ENCODE measurements at places on chromosomes 1 and 21.
A peak's percentile ranks its signal among the peaks of the same experiment; 100 is the strongest.

DNA sequence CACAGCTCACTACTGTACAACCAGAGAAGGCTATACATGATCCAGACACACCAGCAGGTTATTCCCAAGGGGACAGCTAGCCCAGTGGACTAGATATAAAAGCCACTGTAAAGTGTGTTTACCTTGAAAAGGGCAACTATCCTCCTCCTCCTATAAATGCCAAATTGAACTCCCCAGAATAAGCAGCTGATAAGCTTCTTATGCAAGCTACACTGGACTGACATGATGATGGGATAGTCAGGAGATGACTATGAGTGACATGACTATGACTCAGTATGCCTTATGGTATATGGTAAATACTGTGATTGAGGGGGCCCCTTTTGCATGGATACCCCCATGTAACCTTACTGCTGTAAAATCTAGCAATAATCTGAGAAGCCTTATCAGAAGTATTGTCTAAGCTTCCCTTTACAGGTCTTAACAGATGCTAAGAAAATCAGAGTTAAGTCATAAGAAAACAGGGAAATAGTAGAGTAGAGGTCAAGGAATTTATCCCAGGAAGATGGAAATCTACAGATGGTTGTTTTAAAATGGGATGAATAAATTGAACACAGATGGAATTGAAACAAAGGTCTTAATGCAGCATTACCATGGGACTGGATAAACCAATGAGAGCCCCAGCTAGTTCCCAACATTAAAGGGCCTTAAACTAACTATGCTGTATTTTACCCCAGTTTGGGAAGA lies 55.8 kb downstream of the TRIM33 start:
- DNase-seq: no peak

GRCh38 chr1:52264530-52265115 lies 101.4 kb downstream of the CC2D1B start:
- no peak for DNase-seq

DNA sequence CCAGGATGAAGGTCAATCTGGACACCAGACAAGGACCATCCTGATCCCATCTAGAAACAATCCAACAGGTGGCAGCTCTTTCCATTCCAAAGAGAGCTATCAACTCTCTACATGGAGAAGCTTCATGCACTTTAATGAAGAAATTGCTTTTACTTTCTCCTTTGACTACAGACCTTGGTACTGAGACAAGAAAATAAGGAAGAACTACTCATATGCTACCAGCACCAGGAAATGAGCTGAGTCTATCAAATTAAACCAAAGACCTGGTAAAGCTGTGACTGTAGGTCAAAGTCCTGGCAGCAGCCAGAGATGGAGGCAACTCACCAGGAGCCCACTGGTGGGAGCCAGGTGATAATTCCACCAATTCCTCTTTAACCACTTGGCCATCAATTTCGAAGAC lies 64.3 kb upstream of the LRRC8B start:
- DNase-seq: peak; percentile 3

- no peak for DNase-seq
These were observed 35.3 kb downstream of the HLX start for GRCh38 chr1:220914283-220915116.

GRCh38 chr21:29332461-29333362 lies 34.0 kb downstream of the BACH1 start:
- no peak for DNase-seq

DNA sequence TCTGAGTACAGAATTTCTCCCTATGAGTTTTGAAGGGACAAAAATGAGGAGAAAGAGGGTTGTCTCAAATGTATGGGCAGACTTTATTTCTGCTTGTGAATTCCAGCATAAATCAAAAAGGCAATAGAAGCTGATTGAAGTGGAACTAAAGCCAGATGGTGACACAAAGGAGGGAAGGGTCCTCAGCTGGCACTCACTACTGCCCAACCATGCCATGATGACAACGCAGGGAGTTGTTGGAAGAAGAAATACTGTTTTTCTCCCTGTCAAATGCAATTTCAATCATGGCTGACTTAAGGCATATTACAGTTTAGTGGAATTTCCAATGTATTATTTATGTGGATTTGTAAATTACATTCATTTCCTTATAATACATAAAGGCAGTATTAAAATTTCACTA lies 805.8 kb downstream of the ADGRL2 start:
- DNase-seq: no peak

DNA sequence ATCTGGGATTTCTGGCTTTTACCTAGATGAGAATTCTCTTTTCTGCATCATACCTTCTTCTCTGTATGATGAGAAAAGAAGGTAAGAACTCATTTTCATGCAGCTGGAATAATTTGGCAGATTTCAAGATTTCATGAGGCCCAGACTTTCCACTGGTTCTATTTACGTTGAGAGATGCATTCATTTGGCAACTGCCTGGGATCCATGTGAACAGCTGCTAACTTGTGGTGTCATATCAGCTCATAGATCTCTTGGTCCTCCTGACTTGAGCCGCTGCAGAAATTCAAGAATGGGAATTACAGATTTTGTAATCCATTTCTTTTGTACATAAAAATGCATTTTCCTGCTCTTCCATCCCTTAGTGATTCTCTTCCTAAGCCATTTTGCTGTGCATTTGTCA lies 17.1 kb upstream of the C1orf87 start:
- no peak for DNase-seq

GRCh38 chr1:23799570-23800399 lies 769 bp downstream of the GALE start:
- DNase-seq: peak; percentile 44

DNA sequence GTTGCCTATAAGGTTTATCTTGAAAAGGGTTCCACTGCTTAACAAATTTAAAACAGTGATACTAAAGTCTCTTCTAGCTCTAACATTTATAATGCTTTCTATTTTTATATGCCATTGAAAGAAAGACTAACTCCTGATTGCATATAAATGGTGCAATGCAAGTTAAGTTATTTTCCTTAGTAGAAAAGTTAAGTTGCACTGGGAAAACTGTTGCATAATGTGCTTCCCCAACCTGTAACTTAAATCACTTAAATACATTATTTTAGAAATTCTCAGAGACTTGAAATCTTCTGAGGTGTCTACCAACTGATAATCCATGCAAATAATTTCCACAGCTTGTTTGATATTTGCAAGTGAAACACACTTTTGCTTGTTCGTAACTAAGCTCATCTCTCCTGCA lies 175.0 kb upstream of the HMCN1 start:
- DNase-seq: no peak

DNA sequence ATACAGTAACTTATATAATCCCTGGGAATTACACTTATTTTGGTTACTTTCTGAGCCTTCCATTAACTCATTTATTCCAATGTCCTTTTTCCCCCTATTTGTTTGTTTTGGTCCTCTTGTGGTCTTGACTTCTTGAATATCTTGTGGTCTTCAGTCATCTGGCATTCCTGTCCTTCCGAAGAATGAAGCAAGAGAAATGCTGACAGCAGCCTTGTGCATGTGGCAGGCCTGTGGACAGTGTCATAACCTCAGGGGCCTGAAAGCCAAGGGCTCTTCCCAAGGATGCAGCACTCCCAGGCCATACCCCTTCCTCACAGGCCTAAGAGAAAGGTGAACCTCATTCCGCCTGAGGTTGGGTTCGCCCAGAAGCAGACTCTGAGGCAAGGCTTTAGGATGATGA lies 470.2 kb downstream of the DISC1 start:
- no peak for DNase-seq

GRCh38 chr1:198638441-198638840 lies 399 bp upstream of the PTPRC start:
- no peak for DNase-seq

DNA sequence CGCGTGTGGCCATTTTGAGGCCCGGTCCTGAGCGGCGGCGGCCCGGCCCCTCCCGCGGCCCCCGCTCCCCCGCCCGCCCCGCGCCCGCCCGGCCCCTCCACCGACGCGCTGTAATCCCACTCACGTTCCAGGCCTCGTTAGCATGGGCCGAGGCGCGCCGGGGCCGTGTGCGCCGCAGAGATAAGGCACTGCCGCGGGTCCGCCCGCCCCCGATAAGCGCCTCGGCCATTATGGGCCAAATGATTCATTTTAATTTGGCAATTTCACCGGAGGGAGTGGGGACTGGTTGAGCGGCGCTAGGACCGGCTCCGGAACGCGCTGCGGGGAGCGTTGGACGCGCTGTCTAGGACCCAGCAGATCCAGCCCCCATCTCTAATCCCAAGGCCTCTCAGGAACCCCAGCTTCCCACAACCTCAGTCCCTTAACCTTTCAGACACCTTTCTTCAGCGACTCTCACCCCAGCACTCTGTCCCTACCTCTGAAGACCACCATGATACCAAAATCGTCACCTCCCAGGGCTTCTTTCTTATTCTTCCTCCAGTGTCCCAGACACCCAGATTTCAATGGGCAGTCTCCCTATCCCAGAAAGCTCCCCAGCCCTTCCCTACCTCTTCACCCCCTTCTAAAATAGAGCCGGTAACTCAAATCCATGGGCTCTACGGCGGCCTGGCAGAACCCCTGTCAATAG lies at the start of gene TAL1:
Gene TAL1 (minus strand): TSS at position 39 of the 688 bp plus-strand sequence. CDS start 6,337 bp downstream, outside the sequence.
- DNase-seq: no peak

DNA sequence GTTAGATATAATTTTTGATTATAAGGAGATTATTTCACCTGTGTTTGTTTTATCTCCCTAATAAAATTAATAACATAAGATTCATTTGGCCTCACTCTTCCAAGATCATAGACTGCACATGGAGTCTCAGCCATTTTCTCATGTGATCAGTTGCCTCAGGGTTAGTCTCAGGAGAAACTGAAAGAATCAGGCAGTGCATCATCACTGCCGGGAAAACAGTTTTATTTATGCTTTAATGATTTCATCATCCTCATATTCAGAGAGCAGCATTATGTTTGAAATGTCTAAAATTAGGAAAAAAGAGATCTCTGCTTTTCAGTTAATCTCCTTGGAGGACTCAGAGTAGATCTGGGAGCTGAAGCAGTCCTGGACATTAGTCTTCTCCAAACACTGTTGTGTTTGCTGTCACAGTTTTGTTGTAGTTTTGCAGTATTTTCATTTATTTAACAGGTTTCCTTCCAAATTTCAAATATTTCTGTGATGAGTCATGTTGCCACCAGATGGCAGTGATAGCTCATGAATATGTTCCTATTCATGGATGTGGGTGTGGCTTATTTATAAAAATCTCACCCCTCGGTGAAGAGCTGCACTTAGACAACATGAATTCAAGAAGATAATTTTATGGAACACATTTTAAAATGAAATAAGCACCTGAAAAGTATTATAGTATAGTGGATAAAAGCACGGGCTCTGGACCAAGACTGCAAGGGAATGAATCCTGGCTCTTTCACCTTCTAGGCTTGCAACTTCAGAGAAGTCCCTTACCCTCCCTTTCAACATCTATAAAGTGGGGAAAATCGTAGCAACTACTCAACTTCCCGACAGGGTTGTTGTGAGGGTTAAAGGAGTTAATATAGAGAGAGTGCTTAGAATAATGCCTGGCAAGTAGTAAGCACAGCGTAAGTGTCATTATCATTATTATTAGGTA lies 31.2 kb downstream of the CHD1L start:
- peak; percentile 46 for DNase-seq

DNA sequence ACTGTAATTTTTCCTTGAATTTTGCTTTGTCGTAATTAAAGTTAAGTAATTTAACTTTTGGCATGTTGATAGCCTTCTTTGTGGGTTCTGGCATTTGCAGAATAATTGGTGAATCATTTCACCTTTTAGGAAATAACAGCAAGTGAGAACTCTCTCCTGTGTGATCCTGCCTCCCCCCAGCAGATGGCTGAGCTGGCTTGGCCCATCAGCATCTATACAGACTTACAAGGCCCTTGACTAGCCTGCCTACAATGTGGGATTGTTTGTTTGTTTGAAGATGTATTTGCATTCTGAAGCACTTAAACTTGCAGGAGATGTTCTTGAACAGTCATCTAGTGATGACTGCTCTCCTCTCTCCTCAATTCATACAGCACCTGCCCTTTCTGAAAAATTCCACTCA lies 55.9 kb downstream of the MACO1 start:
- no peak for DNase-seq

DNA sequence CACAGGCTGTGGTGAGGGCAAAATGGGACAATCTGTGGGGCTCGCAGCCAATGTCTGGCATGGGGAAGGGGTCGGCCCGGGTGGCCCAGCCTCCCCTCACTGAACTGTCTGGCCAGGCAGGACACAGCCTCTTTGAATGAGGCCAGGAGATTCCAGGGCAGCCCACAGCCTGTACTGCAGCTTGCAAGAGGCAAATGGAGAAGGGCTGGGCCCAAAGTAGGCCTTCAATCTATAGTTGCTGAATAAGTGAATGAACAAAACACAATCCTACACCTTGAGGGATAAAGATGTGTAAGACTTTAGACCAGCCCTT lies 23.2 kb downstream of the SLC27A3 start:
- DNase-seq: no peak

- DNase-seq: no peak
These were observed 17.6 kb downstream of the CTPS1 start for GRCh38 chr1:40997096-40997495.

DNA sequence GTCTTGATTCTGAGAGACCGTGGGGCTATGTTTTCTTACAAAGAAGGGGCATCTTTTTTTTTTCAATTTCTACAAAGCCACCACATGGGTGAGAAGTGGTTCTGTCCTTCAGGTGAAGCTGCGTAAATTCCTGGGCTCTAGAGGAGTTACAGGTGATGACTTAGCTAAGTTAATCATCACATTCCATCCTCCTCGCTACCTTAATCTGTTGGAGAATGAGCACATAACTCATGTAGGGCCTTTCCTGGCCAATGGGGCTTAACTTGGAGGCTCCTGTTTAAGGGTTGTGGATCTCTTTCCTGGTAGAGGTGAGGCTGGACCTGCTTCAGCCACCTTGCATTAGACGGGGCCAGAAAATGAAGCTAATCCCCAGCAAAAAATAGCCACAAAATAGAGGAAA lies 19.9 kb downstream of the REG4 start:
- no peak for DNase-seq

GRCh38 chr21:32884062-32884461 lies 112.5 kb upstream of the PAXBP1 start:
- no peak for DNase-seq

DNA sequence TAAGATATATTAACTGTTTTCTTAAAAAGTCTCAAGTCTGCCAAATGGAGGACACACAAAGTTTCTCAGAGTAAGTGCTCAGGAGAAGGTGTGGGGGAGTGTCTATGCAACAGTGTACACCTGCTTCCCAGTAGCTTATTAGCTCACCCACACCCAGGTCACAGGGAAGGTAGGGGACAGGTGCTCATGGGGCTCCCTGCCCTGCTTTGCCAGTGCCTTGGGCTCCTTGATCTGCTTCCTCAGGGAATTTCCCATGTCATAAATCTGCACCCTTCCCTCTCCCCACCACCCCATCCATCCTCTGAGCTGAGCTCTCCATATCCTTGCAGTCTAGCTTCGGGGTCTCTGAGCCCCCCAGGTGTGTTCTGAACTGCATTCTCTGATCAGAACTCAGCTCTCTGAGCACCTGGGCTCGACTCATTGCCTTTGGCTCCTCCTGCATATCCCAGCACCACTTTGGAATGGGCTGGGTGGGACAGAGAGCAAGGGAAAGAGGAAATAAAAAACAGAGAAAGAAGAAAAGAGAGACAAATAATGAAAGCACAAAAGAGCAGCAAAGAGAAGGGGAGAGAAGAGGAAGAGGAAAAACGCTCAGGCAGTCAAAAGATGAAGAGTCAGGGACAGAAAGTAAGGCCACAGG lies 87.0 kb upstream of the ATP1B1 start:
- no peak for DNase-seq

- DNase-seq: peak; percentile 24
These were observed 10.8 kb downstream of the ARID4B start for GRCh38 chr1:235317168-235317567.

GRCh38 chr1:53340660-53341520 lies 13.0 kb upstream of the LRP8 start:
- DNase-seq: peak; percentile 25
